ENCODE measurements at places on chromosomes 1 and 21. TPM values are rescaled to one million over a fixed set of nuclear protein-coding genes. Genes with fewer than 3 reads are reported as not detected.

LRRIQ3 gene
- total RNA-seq: 0.26 TPM

SPATA45 gene
- total RNA-seq: 0.53 TPM

UBL4B gene
- not detected for total RNA-seq

TRABD2B gene
- total RNA-seq: under 0.01 TPM

RIMKLA gene
- total RNA-seq: not detected

TMEM269 gene
- total RNA-seq: not detected

FAM72B gene
- total RNA-seq: 3.3 TPM

XCL1 gene
- not detected for total RNA-seq

SPRR2E gene
- not detected for total RNA-seq

LGR6 gene
- total RNA-seq: not detected

LPGAT1 gene
- 43.0 TPM for total RNA-seq

RIIAD1 gene
- total RNA-seq: 1.1 TPM

NBPF9 gene
- 15.6 TPM for total RNA-seq
